ENCODE measurements at places on chromosomes 6 and 20.
A peak's percentile ranks its signal among the peaks of the same experiment; 100 is the strongest.

DNA sequence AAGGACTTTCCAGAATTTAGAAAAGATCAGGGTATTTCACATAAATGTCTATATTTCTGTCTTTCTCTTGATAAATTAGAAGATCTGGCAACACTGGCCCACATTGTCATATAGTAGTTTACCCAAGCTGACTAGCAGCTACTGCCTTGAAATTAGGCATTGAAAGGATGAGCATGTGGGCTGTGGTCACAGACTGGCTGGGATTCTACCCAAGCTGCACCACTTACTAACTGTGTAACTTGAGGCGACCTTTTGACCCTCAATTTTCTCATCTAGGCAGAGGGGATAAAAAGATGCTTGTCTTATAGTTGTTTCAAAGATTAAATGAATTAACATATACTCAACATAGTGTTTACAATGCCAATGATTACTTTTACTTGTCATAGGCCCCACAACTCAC, 152.7 kb upstream of the BMP2 start:
- no peak for DNase-seq

- DNase-seq: no peak
Observed at GRCh38 chr6:169893624-169894023, 142.2 kb downstream of the ERMARD start.

GRCh38 chr6:33171880-33172687, 20.2 kb downstream of the COL11A2 start:
- DNase-seq: no peak

DNA sequence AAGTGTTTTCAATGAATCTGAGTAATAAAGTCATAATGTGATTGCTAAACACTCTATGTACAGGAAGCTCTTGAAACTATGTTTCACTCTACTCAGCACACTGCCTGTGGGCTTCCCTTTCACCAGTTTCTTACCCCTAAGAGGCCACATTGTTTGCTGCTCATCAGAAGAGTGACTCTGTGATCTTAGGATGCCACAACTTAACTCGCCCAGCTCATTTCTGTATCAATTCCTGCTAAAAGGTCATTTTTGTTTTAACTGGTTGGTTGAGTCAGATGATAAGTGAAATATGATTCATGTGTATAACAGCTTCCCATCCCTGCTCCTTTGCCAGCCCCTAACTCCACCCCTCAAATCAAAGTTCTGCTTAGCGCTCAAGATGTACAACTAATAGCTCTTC, 9.8 kb upstream of the NDUFAF4 start:
- DNase-seq: peak; percentile 42

- no peak for DNase-seq
Observed at GRCh38 chr6:52538252-52538900, 38.5 kb downstream of the TRAM2 start.

All from activated naive CD4-positive, alpha-beta T cell treated with anti-CD3 and anti-CD28 coated beads, Interleukin-2, amount 50 U/mL, for 16 hours (primary cell).